Bronchial epithelial cell (primary cell): ENCODE measurements at places on chromosomes 3 and 15.

- no peak for DNase-seq
Measured at GRCh38 chr3:12875857-12876836, 34.8 kb upstream of the RPL32 start.

DNA sequence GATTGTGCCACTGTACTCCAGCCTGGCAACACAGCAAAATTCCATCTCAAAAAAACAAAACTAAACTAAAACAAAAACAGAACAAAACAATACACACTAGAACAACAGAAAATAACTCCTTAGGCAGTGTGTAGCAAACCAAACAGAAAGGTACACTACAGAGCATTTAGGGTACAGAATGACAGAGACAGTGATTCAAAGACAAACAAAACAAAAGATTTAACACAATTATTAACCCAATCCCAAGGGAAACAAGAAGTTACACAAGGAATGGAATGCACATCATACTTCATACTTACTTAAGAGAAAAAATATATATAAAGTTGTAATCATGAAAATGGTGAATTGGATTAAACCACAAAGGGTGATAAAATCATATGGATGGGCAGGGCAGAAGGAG lies 12.9 kb downstream of the SLC25A20 start:
- no peak for DNase-seq

GRCh38 chr15:72749700-72750099 lies 33.9 kb downstream of the ADPGK start:
- no peak for DNase-seq

DNA sequence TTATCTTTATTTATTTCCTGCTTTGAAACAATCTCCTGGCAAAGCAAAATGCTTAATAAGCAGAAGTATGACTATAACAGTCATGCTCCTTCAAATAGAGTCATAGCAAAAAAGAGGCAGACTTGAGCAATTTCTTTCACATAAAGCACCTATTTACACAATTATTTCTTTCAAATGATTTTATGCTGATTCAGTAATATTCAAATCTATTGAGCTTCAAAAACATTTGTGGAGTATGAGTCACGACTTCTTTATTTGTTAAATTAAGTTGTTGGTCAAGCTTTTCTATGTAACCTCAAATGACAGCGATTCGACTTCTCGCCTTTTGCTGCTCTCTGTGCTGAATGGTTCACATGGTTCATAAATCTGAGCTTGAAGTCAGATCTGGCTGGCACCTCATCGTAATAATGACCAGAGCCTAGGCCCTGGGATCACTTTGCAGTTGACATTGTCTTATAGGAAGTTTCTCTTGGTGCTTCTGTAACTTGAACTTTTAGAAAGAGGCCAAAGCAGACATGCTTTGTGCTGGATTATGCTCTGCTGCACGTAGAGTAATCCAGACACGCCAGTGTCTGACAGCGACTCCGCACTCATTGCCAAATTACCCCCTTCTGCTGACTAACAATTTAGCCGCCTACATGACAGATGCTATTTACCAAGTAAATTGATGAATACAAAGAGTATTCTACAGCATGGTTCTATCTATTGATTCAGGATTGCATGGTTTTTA lies 139.0 kb downstream of the MCTP2 start:
- peak; percentile 8 for DNase-seq

GRCh38 chr3:178567611-178568010 lies 31.4 kb downstream of the KCNMB2 start:
- no peak for DNase-seq

- DNase-seq = no peak
Measured at GRCh38 chr15:66719471-66719870, 17.4 kb downstream of the SMAD6 start.

GRCh38 chr3:197203714-197204146 lies 94.7 kb downstream of the DLG1 start:
- no peak for DNase-seq

- DNase-seq = no peak
Measured at GRCh38 chr3:191518861-191519260, 57.9 kb downstream of the PYDC2 start.

- DNase-seq = no peak
Measured at GRCh38 chr15:70585707-70586034, 177.7 kb downstream of the UACA start.

DNA sequence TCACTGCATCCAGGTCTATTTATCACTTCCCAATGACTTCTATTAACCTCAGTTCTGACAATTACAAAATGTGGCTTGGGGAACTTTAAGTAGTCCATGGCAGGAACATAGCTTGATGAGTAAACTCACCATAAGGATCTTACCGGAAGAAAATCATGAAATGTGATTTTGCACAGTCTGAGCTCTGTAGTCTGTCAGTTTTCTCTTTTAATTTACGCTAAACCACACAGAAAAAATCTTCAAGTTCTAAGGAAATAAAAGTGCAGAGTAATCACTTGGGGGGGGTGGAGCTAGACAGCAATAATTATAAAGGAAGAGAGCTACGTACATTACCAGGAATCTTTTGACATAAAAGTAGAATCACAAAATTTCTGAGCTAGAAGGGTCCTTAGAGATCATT lies 9.2 kb downstream of the TBC1D5 start:
- no peak for DNase-seq

- DNase-seq = peak; percentile 23
Measured at GRCh38 chr15:85623315-85624049, 171.2 kb downstream of the KLHL25 start.

- DNase-seq = peak; percentile 98
Measured at GRCh38 chr15:59570315-59570714, 41.3 kb upstream of the GCNT3 start.

DNA sequence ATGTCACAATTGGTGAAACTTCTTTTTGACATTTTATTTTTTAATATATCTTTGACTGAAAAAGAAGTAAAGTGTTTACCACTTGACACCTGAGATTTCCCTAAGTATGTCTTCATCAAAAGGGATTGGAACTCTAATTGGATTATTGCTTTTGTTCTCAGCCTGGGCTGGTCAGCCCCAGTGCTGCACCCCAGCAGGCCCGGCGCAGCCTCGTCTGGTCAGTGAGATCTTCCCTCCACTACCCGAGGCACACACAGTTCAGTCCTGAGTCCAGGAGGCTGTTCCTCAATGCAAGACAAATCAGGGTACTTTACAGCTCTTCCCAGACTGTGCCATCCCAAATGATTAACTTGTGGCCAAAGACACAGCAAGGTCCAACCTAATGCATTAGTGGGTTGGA lies 146.9 kb upstream of the SEMA6D start:
- no peak for DNase-seq

DNA sequence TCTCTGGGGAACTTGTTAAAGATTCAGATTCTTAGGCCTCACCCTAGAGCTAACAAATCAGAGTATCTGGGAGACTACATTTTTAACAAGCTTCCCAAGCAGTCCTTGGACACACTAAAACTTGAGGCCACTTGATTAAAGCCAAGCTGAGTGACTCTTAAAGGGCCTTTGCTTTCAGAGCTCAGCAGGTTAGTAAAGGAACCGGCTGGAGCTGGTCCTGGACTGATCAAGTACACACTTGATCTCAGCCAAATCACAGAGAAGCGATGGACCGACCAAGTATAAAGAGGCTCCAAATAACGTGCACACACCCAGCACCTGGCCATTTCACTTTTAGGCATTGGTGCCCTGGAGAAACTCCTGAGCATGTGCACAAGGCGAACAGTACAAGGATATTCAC lies 12.9 kb upstream of the TM6SF1 start:
- no peak for DNase-seq

GRCh38 chr3:109050591-109051167 lies 67.3 kb downstream of the MORC1 start:
- peak; percentile 10 for DNase-seq

DNA sequence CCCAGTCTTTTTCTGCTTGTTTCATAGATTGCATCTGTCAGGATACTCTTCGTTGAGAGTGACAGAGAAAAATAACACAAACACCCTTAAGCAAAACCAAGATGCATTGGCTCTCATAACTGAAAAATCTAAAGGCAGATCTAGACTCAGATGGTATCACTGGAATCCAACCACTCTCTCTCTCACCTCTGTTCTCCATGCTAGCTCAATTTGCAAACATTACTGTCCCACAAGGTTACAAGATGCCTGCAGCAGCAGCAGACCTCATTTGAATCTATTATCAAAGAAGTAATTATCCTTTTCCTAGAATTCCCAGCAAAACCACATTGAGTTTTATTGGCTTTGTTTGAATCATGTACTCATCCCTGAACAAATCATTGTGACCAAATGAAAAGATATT lies 19.1 kb upstream of the PCOLCE2 start:
- no peak for DNase-seq

GRCh38 chr3:14300721-14301399 lies 101.5 kb upstream of the SLC6A6 start:
- DNase-seq = no peak

DNA sequence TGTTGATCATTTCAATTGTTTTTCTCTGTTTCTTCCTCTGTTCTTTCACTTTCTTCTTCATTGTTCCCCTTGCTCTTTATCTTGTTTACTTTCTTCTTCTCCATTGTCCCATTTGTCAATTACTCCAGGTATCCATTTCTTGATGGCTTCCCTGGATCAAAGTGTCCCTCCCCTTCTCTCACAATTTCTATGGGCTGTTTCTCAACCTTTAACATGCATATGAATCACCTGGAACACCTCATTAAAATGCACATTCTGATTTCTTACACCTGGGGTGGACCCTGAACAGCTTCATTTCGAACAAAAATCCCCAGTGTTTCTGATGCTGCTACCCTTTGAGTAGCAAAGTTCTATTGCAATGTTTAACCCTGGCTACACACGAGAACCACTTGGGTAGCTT lies 454.8 kb downstream of the EPHA6 start:
- no peak for DNase-seq

DNA sequence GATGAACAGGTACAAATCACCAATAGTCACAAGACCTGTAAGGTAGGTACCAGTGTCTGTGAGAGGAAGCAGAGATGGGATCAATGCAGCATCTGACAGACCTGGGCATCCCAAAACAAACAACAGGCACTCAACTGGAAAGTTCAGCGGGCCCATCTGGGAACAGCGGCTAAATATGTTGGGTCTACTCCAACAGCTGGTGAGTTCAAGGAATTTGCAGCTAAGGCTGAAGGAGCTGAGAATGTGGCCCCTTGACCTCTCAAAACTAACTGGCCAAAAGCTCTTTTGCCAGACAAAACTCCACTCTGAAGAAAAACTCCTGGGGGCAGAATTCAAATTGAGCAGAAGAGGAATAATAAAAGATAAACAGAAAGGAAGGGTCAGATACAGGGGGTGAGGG lies 24.4 kb downstream of the AVEN start:
- no peak for DNase-seq

DNA sequence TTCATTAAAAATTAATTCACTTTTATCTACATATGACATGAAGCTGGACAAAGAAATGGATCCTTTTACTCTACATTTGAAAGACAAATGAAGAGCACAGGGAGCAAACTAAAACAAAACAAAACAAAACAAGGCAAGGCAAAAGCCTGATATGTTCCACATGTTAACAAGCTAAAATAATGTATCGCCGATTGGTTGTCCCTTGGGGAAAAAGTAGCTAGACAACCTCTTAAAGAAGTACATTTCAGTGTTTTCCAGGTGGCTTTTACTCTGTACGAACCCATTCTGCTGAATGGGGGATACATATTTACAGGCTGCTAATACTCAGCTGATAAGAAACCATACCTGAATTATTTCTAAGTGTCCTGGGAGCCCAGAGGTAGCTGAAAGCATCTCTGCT lies 493.0 kb upstream of the TBL1XR1 start:
- DNase-seq = no peak

- no peak for DNase-seq
Measured at GRCh38 chr3:171307988-171308387, 152.2 kb downstream of the TNIK start.

GRCh38 chr15:89367485-89368451 lies 33.1 kb upstream of the POLG start:
- DNase-seq = no peak

DNA sequence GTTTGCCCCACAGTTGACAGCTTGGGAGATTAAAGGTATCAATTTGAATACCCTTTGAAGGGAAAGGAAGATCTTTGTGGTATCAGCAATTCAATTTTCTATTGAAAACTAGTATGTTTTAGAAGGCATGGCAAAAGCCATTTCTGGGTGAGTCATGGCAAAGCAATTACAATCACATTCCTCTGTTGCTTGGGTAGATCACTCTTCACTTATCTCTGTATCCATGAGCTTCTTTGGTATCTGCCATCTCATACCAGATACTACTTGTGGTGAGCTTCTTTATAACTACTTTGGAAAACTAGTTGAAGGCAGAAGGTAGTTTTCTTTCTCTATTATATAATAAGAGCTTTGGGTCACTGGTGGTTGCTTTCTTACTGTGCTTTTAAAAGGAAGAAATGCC lies 28.3 kb upstream of the LSAMP start:
- DNase-seq = no peak

- DNase-seq = no peak
Measured at GRCh38 chr15:45117308-45118130, 3.4 kb downstream of the DUOXA2 start.

DNA sequence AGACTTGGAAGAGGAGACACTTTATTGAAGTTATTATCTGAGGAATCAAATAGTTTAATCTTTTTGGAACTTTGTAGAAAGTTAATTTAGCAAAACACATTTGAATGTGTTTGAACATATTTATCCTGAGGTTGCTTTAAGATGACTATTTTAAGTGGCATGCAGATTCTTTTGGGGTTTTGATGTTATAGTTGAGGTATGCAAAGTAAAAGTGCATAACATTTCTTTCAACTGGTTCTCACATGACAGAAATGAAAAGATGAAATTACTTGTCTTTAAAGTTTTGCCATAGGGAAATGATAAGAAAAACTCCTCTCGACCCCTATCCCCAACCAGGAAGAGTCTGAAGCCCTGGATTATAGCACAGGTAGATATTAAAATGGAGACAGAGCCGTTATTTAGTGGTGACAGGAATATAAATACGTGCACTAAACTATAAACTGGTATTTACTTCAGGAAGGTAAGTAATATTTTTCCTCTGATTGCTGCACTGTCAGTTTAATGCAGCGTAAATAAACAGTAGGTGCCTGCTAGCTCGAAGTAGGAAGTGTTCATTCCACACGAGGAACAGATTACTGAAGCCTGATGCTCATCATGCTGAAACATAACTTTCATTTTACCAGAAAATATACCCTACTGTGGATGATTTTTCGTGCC lies 15.1 kb upstream of the SATB1 start:
- DNase-seq = peak; percentile 23

DNA sequence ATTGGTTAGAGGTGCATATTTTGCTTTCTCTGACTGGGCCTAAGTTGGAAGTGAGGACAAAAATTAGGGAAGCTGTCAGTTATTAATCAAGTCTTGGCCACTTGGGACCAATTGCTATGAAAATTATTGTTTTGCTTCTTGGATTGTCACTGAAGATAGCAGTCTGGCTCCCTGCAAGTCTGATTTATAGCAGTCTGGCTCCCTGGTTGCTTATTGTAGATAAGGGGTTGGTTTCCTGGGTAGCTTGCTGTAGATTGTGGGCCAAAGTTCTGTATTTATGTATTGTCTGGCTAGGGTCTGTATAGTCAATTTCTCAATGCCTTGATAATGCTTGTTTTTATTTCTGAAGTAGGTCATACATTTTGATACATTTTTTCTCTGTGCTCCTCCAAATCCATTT lies 13.3 kb upstream of the DRD3 start:
- no peak for DNase-seq

- DNase-seq = peak; percentile 91
Measured at GRCh38 chr3:46934498-46935167, 41.9 kb downstream of the CCDC12 start.
